Skeletal muscle tissue (tissue), 5 donors: ENCODE measurements at places on chromosomes 2 and 18. TPM values are rescaled to one million over a fixed set of nuclear protein-coding genes. Genes with fewer than 3 reads are reported as not detected.

The RFTN2 gene
- 14.1 TPM for total RNA-seq

The C1QL2 gene
- not detected for total RNA-seq

The GPC1 gene
- 36.0 TPM for total RNA-seq

The GPR17 gene
- 1.0 TPM for total RNA-seq

The PLGLB1 gene
- total RNA-seq, result 2.1 TPM
